ENCODE measurements at places on chromosomes 5 and 9.
A peak's percentile ranks its signal among the peaks of the same experiment; 100 is the strongest.

DNA sequence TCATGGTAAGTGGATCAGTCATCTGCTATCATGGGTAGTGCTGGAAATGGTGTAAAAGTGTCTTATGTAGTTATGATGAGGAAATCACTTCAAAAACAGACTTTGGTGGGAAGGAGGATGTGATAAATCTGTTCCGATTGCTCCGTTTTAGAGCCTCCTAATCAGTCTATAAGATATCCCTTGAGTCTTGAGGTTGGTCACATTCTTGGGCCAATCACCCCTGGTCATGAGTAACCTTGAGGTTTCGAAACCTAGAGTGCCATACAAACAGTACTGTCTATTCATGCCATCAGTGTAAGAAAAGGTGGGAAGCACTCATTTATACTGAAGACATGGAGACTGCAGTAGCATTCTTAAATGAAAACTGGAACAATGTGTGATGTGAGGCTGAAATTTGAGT is 45.8 kb downstream of the LRRTM2 start:
- no peak for DNase-seq

DNA sequence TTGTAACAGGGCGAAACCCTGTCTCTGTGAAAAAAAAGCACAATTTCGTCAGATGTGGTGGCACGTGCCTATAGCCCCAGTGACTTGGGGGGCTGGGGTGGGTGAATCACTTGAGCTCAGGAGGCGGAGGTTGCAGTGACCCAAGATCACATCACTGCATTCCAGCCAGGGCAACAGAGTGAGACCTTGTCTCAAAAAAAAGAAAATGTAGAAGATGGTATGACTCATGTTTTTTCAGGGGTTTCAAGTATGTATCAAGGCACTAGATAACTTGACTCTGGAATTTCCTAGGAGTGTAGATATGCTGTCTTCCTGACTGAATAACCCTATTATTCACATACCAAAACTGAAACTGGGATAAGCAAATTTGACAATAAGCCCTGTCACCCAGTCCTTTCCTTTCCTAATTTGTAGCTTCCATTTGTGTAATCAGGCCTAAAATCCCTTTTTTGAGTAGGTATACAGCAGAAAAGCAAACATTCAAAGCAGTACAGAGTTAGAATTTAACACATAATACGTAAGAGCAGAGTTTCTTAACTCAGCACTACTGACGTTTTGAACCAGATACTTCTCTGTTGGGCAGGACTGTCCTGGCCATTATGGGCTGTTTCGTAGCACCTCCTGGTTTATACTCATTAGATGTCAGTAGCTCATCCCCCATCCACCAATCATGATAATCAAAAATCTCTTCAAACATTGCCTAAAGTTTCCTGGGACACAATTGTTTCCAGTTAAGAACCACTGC is 17.3 kb upstream of the ANKRD18B start:
- DNase-seq, result no peak

DNA sequence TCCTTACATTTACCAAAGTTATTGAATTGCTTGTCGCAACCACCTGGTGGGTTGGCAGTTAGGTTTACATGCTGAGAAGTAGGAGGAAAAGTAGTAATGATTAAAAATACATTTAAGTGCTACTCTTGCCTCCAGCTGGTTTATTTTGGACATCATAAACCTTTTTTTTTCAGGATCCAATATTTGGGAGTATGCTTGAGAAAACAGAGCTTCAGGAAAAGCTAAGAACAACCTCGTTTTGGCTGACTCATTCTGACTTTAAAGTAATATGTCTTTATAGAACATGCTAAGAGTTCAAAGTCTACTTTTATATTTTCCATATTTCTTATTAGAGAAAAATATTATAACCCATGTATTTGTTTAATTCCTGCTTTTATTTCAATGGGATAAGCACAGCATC is 41.7 kb upstream of the BNC2 start:
- no peak for DNase-seq

GRCh38 chr9:121178676-121179372 is 22.8 kb downstream of the RAB14 start:
- DNase-seq, result no peak

GRCh38 chr5:61332358-61332749 is 296 bp downstream of the ZSWIM6 start:
- peak; percentile 22 for DNase-seq

- no peak for DNase-seq
Measured at GRCh38 chr5:73895471-73895870, 269.5 kb downstream of the ARHGEF28 start.

DNA sequence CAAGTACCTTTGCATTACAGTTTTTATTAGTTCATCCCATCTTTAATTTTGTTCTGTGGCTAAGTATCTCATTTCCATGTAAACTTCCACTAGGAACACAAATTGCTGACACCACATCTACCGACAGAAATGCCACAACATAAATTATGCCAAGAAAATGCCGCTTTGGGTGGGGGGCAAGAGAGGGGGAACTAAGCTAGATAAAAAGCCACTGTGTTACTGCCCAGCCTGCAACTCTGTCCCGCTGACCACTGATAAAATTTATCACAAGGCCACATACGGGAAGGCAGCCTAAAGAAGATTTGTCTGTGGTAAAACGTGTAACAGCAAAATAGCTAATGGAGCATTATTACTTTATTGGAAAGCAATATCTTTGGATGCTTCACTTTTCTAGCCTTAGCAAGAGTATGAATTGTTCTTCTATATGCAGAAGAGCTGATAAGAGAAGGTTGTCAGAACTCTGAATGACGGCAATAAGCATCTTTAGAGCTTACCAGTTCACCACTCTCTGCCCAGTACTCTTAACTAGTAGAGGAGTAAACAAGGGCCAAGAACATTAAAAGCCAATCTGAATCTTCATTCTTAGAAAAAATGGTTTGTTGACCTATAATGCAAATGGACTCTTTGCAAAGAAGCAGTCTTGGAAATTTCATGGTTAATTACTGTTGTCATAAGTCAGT is 172.2 kb upstream of the MEF2C start:
- DNase-seq, result no peak
